Omental fat pad (tissue), 4 donors: ENCODE measurements at places on chromosomes 5 and 9. TPM values are rescaled to one million over a fixed set of nuclear protein-coding genes. Genes with fewer than 3 reads are reported as not detected.

GRCh38 chr9:77876091-77876490, 155.5 kb downstream of the GNAQ start:
- DNase-seq: no peak

GRCh38 chr9:133843250-133843649, 105.1 kb upstream of the SARDH start:
- no peak for DNase-seq

Gene CYFIP2
- total RNA-seq: 17.4 TPM

DNA sequence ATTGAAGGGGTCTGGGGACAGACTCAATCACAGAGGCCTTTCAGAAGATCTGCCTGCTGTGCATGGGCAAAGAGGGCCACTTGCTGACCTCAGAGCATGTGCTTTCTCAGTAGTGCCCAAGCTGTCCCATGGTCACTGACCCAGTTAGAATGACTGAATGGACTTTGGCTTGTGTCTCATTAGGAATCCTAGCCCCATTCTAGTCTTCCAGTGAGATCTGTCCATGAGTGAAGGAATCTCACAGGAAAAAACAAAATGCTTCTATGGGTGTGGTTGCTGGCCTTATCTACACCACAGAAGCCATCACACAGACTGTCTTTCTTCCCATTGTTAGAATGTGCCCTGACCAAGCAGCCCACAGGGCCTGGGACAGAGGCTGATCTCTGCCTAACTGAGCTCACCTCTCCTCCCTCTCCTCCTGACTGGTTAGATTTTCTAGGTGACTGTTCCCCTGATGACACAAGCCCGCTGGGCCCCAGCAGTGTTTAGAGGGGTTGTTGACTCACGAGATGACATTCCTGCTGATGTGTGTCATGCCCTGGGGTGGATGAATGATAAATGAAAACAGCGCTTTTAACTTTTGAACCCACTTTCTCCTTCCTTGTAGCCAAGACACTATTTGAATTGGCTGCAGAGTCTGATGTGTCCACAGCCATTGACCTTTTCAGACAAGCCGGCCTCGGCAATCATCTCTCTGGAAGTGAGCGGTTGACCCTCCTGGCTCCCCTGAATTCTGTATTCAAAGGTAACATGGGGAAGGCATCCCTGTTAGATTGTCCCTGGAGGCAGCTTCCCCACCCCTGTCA, 24.8 kb downstream of the TGFBI start:
- no peak for DNase-seq

Gene FBP2
- total RNA-seq: not detected

Gene PCDH1
- total RNA-seq: 148 TPM

Gene ARHGEF37
- total RNA-seq: 3.1 TPM

Gene FOXD4L3
- total RNA-seq: not detected

GRCh38 chr5:157460921-157461792, 1.1 kb downstream of the NIPAL4 start:
- no peak for DNase-seq
